ENCODE measurements at places on chromosomes 1 and 21. TPM values are rescaled to one million over a fixed set of nuclear protein-coding genes. Genes with fewer than 3 reads are reported as not detected.

DNA sequence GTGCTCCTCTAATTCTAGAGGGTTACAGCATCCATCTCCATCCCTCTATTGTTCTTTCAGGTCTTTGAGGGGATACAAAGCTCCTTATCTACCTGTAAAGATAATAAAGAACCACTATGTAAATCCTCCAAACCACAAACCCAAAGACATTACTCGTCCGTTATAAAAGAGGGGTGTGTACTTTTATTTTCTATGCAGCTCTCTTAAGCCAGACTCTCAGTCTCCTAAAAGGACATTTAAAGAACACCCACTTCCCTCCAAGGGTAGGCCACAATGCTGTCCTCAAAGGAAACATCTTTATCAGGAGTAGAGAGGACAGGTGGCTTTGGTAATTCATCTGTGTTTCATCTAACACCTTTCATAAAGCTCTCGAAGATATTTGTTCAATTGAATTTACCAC is 67.9 kb upstream of the DYNLT5 start:
- H3K4me1 ChIP-seq = no peaks in the 10 kb centered on the region
- no peaks in the 10 kb centered on the region for H3K27me3 ChIP-seq
- no peak overlapping the region for H3K27ac ChIP-seq
- no peak overlapping the region for H3K4me3 ChIP-seq
- peaks cover 1% of the 10 kb centered on the region for H3K36me3 ChIP-seq

GRCh38 chr1:154609398-154610380 is 1.7 kb upstream of the ADAR start:
- no peak overlapping the region for H3K4me3 ChIP-seq
- peaks cover 9% of the 10 kb centered on the region for H3K4me1 ChIP-seq
- no peaks in the 10 kb centered on the region for H3K27me3 ChIP-seq
- peak overlapping the region; percentile 98 for H3K27ac ChIP-seq

GRCh38 chr1:45854724-45855123 is 51.3 kb downstream of the MAST2 start:
- no peak for DNase-seq
- no peaks in the 10 kb centered on the region for H3K27me3 ChIP-seq
- H3K4me3 ChIP-seq = no peak overlapping the region
- H3K36me3 ChIP-seq = no peaks in the 10 kb centered on the region
- H3K27ac ChIP-seq = no peak overlapping the region

DNA sequence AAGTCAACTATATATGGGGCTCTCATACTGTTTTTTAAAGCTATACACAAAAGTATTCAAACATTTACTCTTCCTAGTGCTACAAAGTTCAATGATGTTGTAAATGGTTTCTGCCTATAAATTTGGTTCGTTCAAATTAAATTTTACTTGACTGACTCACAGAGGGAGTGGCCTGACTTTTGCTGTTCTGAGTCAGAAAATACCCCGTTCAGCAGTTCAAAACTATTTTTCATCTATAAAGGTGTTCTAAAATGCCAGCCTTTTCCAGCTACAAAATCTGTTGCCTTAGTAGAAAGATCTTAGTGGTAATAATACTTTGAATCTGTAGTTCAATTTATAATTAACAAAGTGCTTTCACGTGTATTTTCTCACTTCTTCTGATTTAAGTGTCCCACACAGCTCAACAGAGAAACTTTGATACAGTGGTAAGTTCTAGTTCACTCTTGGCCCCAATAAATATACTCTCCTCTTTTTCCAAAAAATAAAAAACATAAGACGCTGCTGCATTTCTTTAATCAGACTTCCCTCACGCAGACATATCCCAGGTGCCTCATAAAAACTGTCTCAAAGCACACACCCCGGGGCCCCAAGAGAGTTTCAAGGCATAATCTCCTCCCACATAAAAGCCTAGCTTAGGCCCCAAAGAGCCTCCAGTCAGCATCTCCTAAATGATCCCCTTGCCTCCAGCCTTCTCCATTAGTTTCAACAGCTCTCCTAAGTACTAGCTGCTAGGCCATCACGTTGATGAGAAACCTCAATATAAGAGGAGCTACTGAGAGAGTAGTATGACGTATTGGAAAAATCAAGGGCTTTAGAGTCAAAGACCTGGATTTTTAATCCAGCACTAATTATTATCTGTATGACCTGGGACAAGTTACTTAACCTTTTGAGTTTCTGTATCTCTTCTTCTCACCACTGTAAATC is 3.2 kb downstream of the PTP4A2 start:
- peaks cover 81% of the 10 kb centered on the region for H3K4me1 ChIP-seq
- H3K27me3 ChIP-seq = no peaks in the 10 kb centered on the region
- H3K27ac ChIP-seq = peak overlapping the region; percentile 100
- no peaks in the 10 kb centered on the region for H3K36me3 ChIP-seq

- no peak overlapping the region for H3K27ac ChIP-seq
- H3K4me3 ChIP-seq = no peak overlapping the region
- no peak for DNase-seq
- H3K4me1 ChIP-seq = peaks cover 3% of the 10 kb centered on the region
- peaks cover 4% of the 10 kb centered on the region for H3K36me3 ChIP-seq
Observed at GRCh38 chr1:21742578-21742977, 40.4 kb downstream of the USP48 start.

DNA sequence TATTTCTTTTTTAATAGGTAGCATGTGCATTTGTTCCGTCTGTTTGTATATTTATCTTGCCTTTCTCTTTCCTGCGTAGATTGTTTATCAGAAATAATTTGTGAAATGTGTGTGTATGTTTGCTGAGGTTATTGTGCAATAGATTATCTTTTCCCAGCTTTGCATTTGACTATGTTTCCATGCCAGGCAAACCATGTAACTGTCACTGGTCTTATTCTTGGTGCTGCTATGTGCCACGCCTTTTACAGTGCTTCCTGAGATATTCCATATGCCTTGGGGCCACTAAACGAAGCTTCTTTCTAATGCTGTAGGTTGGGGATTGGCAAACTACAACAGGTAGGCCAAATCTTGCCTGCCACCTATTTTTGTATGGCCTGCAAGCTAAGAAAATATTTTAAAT is 598.8 kb downstream of the PLPP3 start:
- H3K36me3 ChIP-seq = no peaks in the 10 kb centered on the region
- H3K27me3 ChIP-seq = no peaks in the 10 kb centered on the region
- no peak for DNase-seq
- no peak overlapping the region for H3K27ac ChIP-seq
- no peak overlapping the region for H3K4me3 ChIP-seq

DNA sequence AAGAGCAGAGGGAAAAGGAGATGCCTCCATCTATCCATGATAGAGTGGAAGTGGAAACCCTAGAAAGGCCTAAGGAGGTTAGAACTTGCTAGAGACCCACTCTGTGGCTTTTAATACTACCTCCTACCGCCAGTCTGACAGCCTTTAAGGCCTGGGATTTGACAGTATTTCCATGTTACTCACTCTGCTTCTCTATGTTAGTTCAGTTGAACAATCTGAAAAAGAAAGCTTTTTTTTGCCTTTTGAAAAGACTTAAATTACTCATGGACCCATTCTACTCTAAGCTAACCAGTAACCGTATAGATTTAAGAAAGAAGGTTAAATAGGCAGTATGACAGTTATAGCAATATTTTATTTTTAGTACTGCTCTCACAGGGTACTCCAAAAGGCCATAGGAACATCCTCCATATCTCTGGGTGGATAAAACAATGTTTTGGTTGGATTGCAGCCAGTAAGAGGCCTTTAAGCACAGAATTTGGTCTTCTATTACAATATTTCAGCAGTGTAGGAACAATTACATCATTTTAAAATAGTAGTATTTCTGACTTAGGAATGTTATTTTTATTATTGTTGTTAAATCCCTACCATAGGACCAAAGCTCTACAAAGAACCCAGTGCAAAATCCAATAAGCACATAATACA is 15.9 kb upstream of the GPR25 start:
- H3K36me3 ChIP-seq = peaks cover 16% of the 10 kb centered on the region
- no peak overlapping the region for H3K4me3 ChIP-seq
- H3K4me1 ChIP-seq = no peaks in the 10 kb centered on the region
- no peak for DNase-seq
- no peak overlapping the region for H3K27ac ChIP-seq
- no peaks in the 10 kb centered on the region for H3K27me3 ChIP-seq

GRCh38 chr1:241413386-241413785 is 56.4 kb upstream of the RGS7 start:
- DNase-seq = no peak
- H3K36me3 ChIP-seq = no peaks in the 10 kb centered on the region
- no peak overlapping the region for H3K27ac ChIP-seq
- H3K4me1 ChIP-seq = no peaks in the 10 kb centered on the region

DNA sequence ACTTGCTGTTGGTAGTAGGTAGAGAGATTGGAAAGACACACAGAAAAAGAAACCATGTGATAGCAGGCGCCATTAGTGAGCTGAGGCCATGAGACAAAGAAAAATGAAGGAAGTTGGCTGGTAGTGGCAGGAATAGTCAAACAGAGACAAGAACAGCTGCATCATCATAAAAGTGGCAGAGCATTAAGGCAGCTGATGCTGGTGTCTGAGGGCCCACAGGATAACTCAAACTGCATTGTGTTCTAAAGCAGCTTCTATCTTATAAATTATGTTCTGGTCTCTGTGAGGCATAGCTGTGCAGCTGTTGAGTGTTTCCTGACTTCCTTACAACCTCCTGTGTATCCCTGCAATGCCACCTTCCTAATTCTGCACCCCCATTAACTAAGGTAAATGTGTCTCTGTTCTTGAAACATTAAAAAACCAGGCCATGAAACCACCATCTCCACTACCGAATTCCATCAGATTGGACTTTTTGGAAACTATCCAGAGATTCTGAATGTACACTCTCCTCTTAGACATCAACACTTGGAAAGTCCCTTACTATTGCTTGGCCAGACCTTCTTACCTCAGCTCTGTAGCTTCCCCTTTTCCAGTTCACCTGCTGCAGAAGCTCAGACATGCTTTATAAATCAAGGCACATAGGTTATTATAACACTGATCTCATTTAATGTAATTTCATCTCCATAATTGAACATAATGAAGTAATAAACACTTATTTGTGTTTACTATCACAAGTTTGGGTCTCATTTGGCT is 23.4 kb upstream of the ARHGAP29 start:
- H3K27ac ChIP-seq = no peak overlapping the region
- peaks cover 13% of the 10 kb centered on the region for H3K4me1 ChIP-seq
- no peak overlapping the region for H3K4me3 ChIP-seq

DNA sequence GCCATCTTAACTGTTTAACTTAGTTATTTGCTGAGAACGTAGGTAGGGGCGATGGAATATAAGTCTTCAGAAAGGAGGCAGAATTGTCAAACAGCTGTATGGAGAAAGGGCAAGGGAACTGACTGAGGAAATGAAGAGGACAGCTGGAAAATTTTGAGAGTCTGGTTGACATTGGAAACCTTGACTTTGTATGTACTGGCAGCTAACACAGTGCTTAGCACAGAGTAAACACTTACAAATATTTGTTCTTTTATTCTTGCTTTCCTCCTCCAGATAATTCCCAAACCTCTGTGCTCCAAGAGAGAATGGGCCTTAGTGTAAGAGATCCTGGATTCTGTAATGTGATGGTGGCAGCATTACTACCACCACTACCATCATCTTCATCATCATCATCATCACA is 91.3 kb downstream of the ZSCAN20 start:
- H3K27me3 ChIP-seq = no peaks in the 10 kb centered on the region
- H3K4me1 ChIP-seq = no peaks in the 10 kb centered on the region
- H3K27ac ChIP-seq = no peak overlapping the region
- H3K4me3 ChIP-seq = no peak overlapping the region
- no peak for DNase-seq

- no peak overlapping the region for H3K27ac ChIP-seq
- DNase-seq = no peak
Observed at GRCh38 chr1:181073638-181074037, 14.9 kb upstream of the IER5 start.

- peak overlapping the region; percentile 1 for H3K4me3 ChIP-seq
- H3K36me3 ChIP-seq = no peaks in the 10 kb centered on the region
- H3K4me1 ChIP-seq = peaks cover 52% of the 10 kb centered on the region
- H3K27me3 ChIP-seq = peaks cover 85% of the 10 kb centered on the region
- H3K27ac ChIP-seq = no peak overlapping the region
- peak; percentile 68 for DNase-seq
Observed at GRCh38 chr1:47434051-47434842, 3.6 kb upstream of the FOXD2 start.

GRCh38 chr1:55896210-55896609 is 681.0 kb upstream of the USP24 start:
- H3K27ac ChIP-seq = no peak overlapping the region
- no peaks in the 10 kb centered on the region for H3K36me3 ChIP-seq
- H3K4me3 ChIP-seq = no peak overlapping the region

- DNase-seq = no peak
Observed at GRCh38 chr1:15940110-15941043, 35.5 kb downstream of the ZBTB17 start.

The FCN3 gene
- 35.4 TPM for total RNA-seq

The RORC gene
- total RNA-seq = 3.6 TPM

The CASP9 gene
- total RNA-seq = 11.8 TPM

The BRDT gene
- not detected for total RNA-seq

The LCE1D gene
- total RNA-seq = not detected

The CCDC17 gene
- total RNA-seq = 0.20 TPM

The NBPF20 gene
- total RNA-seq = 0.19 TPM

The RNF207 gene
- total RNA-seq = 35.2 TPM

The LPAR3 gene
- 10.1 TPM for total RNA-seq

The ALPL gene
- 6.3 TPM for total RNA-seq

The OPN3 gene
- total RNA-seq = 6.9 TPM

The MEX3A gene
- total RNA-seq = 0.12 TPM
